ENCODE measurements at places on chromosomes 6 and 20.

DNA sequence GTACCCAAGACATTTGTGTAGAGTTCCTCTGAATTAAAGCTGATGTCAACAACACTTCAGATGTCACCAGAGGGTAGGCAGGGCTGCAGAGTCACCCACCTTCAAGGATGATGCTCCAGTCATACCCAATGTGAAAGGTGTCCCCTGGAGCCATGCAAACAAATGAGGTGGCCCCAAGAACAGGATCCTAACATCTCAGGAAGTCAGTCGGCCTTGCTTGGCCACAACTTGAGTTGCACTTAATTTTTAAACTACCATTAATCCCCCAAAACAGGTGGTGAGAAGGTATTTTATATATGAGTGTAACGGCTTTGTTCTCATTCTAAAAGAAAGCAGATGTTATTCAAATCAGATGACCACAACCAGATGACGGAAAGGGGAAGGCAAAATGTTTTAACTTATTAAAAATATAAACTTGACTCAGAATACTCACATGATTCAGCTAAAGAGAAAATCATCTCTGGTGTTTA lies 21.1 kb upstream of the SERPINB1 start:
- no peak for DNase-seq

GRCh38 chr6:153698001-153698400 lies 341.0 kb upstream of the OPRM1 start:
- no peak for DNase-seq

- DNase-seq, result no peak
Observed at GRCh38 chr6:163496205-163496604, 81.7 kb downstream of the QKI start.

- DNase-seq, result peak; percentile 83
Observed at GRCh38 chr6:127420556-127420955, 38.6 kb downstream of the KIAA0408 start.

- no peak for DNase-seq
Observed at GRCh38 chr20:47680804-47681529, 104.3 kb downstream of the SULF2 start.

GRCh38 chr6:80186082-80186481 lies 79.6 kb downstream of the BCKDHB start:
- no peak for DNase-seq

DNA sequence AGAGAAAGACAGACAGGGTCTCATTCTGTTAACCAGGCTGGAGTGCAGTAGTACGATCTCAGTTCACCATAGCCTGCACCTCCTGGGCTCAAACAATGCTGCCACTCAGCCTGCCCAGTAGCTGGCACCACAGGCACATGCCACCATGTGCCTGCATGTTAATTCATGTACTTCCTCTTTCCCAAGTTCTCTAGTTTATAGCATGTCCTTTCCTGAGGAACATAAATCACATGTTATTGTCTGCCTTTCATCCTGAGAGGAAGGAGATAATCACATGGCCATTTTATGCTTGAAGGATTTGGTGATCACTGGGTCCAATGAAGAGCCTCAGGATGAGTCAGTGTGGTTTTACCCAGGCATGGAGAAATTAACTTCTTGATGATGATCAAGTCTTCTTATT lies 47.9 kb downstream of the COL11A2 start:
- no peak for DNase-seq

- DNase-seq, result no peak
Observed at GRCh38 chr20:50220093-50220893, 29.7 kb downstream of the CEBPB start.

DNA sequence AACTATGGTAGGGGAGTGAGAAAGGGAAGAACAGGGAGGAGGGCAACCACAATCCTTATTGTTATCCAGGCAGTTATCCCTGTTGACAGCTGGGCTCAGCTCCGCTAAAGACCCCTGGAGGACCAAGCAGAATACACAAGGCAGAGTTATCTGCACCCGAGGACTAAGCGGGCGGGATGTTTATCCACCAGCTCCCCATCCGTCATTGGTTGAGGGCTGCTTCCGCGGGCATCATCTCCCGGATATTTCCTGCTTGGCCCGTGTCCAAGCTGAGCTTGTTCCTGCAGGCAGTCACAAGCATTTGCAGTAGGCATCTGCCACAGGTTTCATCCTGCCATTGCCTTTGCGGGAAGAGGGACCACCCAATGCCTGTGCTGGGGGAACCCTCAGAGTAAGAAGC lies 102.1 kb downstream of the DLGAP4 start:
- DNase-seq, result no peak

DNA sequence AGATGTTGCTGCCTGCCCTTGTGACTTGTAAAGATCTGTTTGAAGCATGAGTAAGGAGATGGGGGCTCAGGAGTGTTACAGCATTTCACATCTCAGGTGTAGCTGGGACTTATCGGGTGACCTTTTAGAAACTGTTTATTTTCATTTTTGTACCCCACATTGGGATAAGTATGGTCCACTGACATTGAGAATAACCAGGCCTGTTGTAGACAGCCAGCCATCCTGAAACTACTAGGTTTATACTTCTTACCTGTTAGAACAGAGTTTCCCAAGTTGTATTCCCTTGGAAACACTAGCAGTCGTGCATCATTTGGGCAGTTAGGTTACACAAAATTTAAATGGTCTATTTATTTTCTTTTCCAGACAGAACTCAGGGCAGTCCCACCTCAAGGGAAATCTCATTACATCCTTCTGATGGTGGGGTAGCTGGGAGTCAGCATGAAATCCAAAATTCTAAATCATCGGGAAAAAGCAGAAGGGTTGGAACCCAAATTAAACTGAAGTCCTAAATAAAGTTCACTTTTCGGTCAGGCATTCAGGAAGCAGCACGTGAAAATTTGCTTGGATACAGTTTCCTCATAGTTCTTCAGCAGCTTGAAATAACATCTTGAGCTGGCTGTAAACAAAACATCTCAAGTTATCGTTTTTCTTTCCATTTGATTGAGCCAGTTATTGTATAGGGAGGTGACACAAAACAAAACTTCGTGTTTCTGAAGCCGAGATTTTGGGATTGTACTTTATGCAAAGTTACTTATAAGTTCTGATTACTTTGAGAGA lies 30.5 kb downstream of the FOXO3 start:
- DNase-seq, result no peak

- DNase-seq, result no peak
Observed at GRCh38 chr6:16184129-16184528, 54.3 kb upstream of the GMPR start.

DNA sequence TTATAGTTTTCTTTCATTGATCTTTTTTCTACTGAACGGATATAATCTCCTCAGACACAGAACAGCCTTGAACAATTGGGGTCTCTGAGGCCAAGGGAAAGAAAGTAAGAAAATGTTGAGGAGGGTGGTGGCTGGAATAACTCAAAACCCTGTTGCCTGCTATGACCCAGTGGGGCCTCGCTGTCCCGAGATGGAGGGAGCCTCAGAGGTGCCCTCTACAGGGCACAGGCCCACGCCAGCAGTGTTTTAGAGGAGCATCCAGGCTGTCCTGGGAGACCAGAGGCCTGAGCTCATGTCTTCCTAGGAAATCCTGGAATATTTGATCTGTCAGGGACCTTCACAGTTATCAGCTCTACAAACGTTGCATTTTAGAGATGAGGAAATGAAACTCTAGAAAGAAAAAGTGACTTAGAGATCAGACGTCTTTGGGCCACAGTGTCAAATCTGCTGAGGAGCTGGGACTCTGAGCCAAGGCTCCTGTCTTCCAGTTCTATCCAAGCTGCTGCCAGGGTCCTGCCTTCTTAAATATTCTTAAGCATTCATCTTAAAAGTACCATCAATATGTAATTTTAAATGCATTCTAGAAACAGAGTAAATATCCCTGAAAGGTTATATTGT lies 26.3 kb downstream of the ALDH5A1 start:
- DNase-seq, result no peak

- DNase-seq, result no peak
Observed at GRCh38 chr20:48585061-48585870, 242.5 kb downstream of the PREX1 start.

- no peak for DNase-seq
Observed at GRCh38 chr6:136213012-136213539, 37.0 kb downstream of the MTFR2 start.

GRCh38 chr6:99350573-99350972 lies 1.1 kb upstream of the FAXC start:
- DNase-seq, result no peak

DNA sequence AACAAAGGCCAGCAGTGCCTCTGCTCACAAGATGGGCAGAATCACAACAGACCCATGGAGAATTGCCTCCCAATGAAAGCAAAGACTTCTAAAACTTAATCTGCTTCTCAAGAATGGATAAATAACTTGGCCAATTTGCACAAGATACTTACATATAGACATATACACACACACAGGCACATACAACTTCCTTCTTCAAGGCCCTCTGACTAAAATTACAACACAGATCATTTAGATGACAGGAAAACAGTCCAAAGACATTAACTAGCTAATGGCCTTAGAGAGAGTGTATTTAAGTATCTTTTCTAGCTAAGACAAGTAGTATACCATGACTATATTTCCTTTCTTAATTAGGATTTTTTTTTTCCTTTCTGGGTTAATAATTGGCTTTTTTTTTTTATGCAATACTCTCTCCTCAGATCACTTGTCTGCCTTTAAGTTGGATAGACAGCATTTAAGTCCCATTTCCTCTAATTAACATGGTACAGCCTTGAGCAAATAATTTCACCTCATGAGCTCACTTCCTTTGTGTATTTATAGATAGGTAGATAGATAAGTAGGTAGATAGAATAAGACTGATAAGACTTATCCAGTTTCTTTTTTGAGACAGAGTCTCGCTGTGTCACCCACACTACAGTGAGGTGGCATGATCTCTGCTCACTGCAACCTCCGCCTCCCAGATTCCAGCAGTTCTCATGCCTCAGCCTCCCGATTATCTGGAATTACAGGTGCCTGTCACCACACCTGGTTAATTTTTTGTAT lies 70.0 kb downstream of the NRSN1 start:
- no peak for DNase-seq

DNA sequence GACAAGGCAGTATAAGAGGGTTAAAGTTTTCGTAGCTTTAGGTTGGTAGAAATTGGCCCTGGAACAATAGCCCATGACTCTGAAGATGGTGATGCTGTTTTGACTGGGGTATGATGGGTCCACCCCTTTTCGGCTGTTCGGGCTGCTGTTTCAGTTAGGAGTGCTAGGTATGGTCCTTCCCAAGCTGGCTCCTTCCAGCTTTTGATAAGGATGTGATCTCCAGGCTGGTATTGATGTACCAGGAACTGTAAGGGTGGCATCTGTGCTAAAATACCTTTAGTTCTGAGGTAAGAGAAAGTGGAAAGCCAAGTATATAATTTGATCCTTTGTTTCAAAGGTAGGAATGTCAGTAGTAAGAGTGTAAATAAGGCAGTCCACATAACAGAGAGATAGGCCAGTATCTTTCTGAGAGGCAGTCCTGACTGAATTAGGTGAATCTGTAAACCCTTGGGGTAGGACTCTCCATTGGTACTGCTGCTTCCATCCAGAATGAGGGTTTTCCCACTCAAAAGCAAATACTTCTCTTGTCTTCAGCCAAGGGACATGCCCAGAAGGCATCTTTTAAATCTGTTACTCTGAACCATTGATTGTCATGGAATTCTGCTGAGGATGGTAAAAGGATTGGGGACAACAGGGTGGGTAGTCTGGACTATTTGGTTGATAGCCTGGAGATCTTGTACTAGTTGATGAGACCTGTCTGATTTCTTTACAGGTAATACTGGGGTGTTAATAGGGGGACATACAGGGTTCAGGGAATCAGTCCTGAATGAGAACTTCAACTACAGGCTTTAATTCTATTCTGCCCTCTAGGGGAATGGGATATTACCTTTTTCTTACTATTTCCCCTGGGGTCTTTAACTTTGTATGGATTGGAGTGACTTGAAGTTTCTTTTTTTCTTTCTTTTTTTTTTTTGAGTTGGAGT lies 6.1 kb upstream of the ZNFX1 start:
- no peak for DNase-seq

- DNase-seq, result no peak
Observed at GRCh38 chr20:36008461-36009035, 40.2 kb downstream of the CNBD2 start.

DNA sequence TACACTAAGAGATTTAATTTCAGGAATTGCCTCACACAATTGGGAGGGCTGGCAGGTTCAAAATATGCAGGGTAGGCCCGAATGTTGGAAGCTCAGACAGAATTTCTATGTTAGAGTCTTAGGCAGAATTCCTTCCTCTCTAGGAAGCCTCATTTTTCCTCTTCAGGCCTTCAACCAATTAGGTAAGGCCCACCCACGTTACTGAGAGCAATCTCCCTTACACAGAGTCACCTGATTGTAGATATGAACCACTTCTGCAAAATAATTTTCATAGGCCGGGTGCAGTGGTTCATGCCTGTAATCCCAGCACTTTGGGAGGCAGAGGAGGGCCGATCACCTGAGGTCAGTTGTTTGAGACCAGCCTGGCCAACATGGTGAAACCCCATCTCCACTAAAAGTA lies 50.2 kb upstream of the HIVEP1 start:
- DNase-seq, result no peak

DNA sequence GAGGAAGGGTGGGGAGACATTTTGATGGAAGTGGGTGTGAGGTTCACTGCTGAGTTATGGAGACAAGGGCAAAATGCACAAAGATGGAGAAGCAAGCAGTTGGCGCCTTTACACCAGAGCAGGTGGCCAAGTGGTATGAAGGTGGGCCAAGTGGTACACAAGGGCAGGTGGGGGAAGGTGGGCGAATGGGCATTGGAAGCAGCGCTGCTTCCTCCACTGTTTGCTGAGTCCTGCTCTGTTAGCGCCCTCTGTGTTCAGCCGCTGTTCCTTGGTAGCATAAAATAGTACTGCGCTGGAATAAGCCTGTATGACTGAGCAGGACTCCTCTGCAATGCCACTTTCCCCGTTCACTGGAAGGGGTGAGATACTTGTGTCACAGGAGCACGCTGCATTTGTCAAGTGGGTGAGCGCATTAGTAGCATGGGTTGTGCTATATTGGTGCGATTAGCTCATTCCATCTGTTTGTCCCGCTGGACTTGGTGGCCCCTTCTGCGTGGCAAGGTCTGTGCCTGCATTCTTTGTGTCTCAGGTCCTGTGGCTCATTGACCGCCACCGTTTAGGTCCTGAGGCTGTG lies 116.4 kb downstream of the TOX2 start:
- DNase-seq, result no peak

GRCh38 chr6:133704371-133704770 lies 184.5 kb upstream of the TCF21 start:
- DNase-seq, result no peak

GRCh38 chr6:169328112-169328801 lies 74.6 kb upstream of the THBS2 start:
- DNase-seq, result peak; percentile 26

DNA sequence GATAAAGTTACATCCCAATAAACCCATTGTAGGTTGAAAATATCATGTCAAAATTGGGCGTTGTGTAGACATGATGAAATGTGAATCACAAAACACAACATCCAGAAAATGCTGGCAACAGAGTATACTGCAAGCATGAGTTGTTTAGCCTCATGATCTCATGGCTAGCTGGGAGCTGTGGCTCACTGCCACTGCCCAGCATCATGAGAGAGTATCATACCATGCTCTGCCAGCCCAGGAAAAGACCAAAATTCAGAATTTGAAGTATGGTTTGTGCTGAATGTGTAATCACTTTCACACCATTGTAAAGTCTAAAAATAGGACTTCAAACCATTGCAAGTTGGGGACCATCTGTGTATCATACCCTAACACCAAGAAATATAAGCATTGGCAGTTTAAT lies 45.2 kb upstream of the SMAP1 start:
- DNase-seq, result no peak

- DNase-seq, result peak; percentile 38
Observed at GRCh38 chr20:7285918-7286556, 518.6 kb downstream of the BMP2 start.
